Cardiac fibroblast (primary cell): ENCODE measurements at places on chromosomes 1 and 21.
A peak's percentile ranks its signal among the peaks of the same experiment; 100 is the strongest.

DNA sequence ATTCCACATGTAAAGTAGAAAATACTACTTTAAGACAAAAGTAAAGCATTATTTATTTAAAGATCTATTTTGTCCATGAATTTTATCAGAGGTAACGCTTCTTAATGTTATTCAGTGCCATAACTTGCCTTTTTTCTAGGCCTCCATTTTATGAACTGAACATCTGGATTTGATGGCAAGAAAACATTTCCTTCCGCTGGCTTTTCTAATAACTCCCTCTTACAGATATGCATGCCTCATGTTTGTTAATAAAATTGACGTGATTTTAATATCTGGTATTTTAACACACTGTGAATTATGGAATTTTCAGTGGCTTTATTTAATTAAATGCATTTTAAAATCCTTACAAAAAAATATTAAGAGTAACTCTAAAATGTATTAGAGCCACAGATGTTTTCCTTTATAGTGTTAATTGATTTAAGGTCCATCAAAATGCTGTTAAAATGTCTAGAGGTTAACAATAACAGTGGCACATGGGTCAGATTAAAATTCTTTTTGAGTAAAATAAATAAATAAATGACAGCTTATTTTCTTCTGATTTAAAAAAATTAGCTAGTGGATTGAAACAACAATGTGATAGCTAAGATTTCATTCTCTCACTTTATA is 15.1 kb downstream of the PTPRC start:
- DNase-seq, result no peak

DNA sequence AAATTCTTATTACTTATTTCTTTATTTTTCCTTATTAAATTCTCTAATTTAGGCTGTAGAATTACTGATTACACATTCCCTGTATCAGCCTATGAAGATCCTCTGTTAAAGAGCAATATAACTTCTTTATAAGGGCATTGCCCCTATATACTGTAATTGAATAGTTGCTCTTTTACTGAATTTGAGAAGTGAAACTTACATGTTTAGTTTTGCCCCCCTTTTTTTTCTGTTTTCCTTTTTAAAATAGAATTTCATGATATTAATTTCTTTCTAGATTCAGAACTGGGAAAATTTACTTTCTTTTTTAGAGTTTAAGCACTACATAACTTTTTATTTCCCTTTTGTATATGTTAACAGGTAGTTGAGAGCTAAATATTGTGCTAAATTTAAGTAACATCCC is 29.5 kb upstream of the PGM1 start:
- DNase-seq, result no peak

DNA sequence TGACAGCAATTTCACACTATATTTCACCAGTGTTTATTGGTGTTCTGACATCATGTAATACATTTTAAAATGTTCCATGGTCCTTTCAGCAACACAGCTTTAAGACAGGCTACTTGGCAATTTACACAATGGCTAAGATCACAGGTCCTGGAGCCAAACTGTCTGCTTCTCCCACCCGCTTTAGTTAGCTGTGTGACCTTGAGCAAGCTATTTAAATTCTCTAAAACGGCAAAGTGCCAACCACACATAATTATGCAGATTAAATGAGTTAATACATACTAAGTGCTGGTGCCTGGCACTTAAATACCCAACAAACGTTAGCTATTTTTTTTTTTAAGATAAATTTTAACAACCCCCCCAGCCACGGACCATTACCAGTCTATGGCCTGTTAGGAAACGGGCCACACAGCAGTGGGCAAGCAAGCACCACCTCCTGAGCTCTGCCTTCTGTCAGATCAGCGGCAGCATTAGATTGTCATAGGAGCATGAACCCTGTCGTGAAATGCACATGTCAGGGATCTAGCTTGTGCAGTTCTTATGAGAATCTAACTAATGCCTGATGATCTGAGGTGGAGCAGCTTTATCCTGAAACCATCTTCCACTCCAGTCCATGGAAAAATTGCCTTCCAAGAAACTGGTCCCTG is 26.9 kb downstream of the SOD1 start:
- DNase-seq, result no peak

GRCh38 chr1:167122121-167122480 is 28.2 kb downstream of the STYXL2 start:
- DNase-seq, result no peak

- DNase-seq, result no peak
Observed at GRCh38 chr21:36185523-36185922, 28.9 kb downstream of the DOP1B start.

- no peak for DNase-seq
Observed at GRCh38 chr1:226993814-226994585, 53.9 kb downstream of the COQ8A start.

DNA sequence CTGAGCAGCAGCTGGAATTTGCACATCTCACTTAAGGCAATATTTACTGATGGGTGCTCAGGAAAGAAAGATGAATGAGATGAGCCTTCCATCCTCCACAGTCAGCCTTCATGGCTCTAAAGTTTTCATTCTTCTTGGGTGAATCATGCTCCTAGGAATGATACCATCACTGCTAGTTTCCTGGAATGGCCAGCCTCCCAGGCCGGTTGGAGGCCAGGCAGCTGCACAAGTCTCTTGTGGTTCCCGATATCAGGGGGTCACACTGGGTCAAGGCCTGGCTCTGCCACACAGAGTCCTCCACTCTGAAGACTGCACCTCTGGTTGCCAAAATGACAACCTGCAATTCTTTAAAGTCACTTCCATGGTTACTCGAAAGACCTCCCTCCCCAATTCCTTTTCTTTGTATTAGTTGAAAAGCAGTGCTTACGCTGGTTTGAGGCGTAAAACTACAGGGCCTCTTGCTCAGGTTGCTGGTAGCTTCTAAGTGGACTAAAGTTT is 46.2 kb upstream of the PALMD start:
- DNase-seq, result peak; percentile 92
